ENCODE measurements at places on chromosomes 1 and 21.
A peak's percentile ranks its signal among the peaks of the same experiment; 100 is the strongest.

DNA sequence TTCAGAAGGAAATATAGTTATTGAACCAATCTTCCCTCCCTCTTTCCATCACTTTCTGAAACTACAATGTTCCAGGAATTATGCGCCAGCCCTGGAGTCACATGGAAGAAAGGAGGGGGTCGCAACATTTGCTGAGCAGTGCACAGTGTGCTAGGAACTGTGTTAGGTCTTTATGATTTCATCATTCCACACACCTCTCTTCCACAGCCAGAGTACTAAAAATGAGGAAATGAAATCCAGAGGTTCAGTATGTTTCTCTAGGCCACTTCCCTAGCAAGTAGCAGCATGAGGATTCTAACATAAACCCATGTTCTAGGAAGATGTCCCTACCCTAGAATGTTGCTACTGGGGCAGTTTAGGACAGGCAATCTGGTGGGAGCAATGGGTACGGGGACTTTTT is 158.1 kb downstream of the SLC45A1 start:
- no peak overlapping the region for H3K27ac ChIP-seq
- no peaks in the 10 kb centered on the region for H3K27me3 ChIP-seq
- DNase-seq, result no peak
- no peak overlapping the region for H3K4me3 ChIP-seq
- peaks cover 15% of the 10 kb centered on the region for H3K4me1 ChIP-seq
- H3K36me3 ChIP-seq, result no peaks in the 10 kb centered on the region

GRCh38 chr1:64745181-64745985 is 508 bp downstream of the RAVER2 start:
- peaks cover 13% of the 10 kb centered on the region for H3K4me1 ChIP-seq
- H3K36me3 ChIP-seq, result no peaks in the 10 kb centered on the region
- H3K27ac ChIP-seq, result peak overlapping the region; percentile 43
- H3K4me3 ChIP-seq, result no peak overlapping the region
- peaks cover 3% of the 10 kb centered on the region for H3K27me3 ChIP-seq
- peak; percentile 6 for DNase-seq

DNA sequence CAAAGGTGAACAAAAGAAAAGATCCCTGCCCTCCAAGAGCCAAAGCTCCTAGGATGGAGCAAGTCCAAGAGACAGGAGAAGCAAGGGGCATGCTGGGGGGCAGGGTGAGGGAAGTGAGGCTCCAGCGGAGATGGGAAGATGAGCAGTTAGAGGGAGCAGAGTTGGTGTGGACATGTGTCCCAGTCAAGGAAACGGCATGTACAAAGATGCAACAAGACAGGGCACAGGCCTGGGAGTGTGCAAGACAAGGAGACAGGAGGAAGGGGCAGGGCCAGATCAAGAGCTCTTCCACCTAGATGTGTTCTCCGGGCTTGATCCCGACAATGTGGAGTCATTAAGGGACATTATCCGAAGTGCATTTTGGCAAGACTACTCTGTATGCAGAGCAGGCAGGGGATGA is 82.1 kb downstream of the CAPZB start:
- no peak overlapping the region for H3K4me3 ChIP-seq
- no peak for DNase-seq
- no peak overlapping the region for H3K27ac ChIP-seq
- H3K4me1 ChIP-seq, result peaks cover 75% of the 10 kb centered on the region
- H3K36me3 ChIP-seq, result peaks cover 12% of the 10 kb centered on the region

- H3K36me3 ChIP-seq, result no peaks in the 10 kb centered on the region
- H3K27me3 ChIP-seq, result no peaks in the 10 kb centered on the region
- H3K4me1 ChIP-seq, result no peaks in the 10 kb centered on the region
- H3K27ac ChIP-seq, result no peak overlapping the region
Measured at GRCh38 chr1:208866386-208866955, 622.3 kb upstream of the PLXNA2 start.

GRCh38 chr1:113266788-113267187 is 123.5 kb upstream of the MAGI3 start:
- H3K4me1 ChIP-seq, result no peaks in the 10 kb centered on the region
- no peak overlapping the region for H3K4me3 ChIP-seq
- no peaks in the 10 kb centered on the region for H3K27me3 ChIP-seq
- DNase-seq, result no peak
- no peaks in the 10 kb centered on the region for H3K36me3 ChIP-seq

- H3K4me3 ChIP-seq, result no peak overlapping the region
- no peak overlapping the region for H3K27ac ChIP-seq
- no peaks in the 10 kb centered on the region for H3K27me3 ChIP-seq
- no peak for DNase-seq
- peaks cover 3% of the 10 kb centered on the region for H3K4me1 ChIP-seq
Measured at GRCh38 chr1:225815526-225816178, 5.7 kb downstream of the EPHX1 start.

DNA sequence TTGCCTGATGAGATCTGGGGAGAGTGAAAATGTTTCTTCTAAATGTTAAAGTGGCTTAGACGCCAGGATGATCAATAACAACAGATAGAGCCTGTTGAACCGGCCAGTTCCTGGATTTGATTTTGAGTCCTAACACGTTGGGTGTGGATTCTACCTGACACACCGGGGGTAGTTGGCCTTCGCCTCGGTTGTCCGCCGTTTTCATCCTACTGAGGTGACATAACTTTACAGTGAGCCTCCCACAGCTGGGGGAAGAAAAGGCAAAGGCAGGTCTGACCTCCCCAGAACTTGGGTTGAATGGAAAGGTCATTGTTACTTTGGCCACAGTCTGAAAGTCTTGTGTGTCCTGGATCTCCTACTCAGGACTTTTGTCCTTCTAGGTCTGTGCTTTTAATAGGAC is 1.1 kb downstream of the PGD start:
- DNase-seq, result no peak
- no peak overlapping the region for H3K4me3 ChIP-seq
- H3K27ac ChIP-seq, result peak overlapping the region; percentile 76
- no peaks in the 10 kb centered on the region for H3K27me3 ChIP-seq

- H3K27ac ChIP-seq, result no peak overlapping the region
- peaks cover 4% of the 10 kb centered on the region for H3K27me3 ChIP-seq
- no peak overlapping the region for H3K4me3 ChIP-seq
- H3K4me1 ChIP-seq, result no peaks in the 10 kb centered on the region
- no peak for DNase-seq
Measured at GRCh38 chr1:24341260-24341659, 22.1 kb downstream of the GRHL3 start.

- no peak overlapping the region for H3K4me3 ChIP-seq
- H3K27ac ChIP-seq, result no peak overlapping the region
- no peaks in the 10 kb centered on the region for H3K36me3 ChIP-seq
- no peaks in the 10 kb centered on the region for H3K27me3 ChIP-seq
Measured at GRCh38 chr1:56098946-56099345, 480.4 kb downstream of the PLPP3 start.
